ENCODE measurements at places on chromosomes 3 and 15. TPM values are rescaled to one million over a fixed set of nuclear protein-coding genes. Genes with fewer than 3 reads are reported as not detected.
A peak's percentile ranks its signal among the peaks of the same experiment; 100 is the strongest.

The TWF2 gene
- polyA plus RNA-seq = 30.0 TPM

- no peak for DNase-seq
Observed at GRCh38 chr3:172272698-172273097, 175.6 kb downstream of the GHSR start.

DNA sequence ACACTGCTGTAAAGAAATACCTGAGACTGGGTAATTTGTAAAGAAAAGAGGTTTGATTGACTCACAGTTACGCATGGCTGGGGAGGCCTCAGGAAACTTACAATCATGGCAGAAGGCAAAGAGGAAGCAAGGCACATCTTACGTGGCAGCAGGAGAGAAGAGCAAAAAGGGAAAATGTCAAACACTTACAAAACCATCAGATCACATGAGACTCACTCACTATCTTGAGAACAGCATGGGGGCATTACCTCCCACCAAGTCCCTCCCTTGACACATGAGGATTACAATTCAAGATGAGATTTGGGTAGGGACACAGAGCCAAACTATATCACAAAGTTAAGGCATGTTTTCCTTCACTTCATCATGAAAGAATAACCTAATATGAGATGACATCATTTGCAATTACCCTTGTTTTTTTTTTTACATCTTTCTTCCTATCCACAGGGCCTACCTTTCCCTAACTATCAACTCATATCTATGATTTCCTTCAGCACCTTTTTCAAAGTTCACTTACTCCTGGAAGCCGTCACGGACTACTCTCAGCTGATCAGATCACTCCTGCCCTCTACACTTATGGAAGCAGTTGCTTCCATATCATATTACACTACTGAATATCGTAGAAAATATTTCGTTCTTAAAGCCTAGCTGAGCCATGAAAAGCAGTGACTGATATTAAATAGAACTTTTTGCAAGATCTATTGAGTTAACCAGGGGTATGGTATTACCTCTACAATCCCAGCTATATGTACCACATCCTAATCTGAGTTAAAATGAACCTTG lies 25.5 kb upstream of the ATP8B4 start:
- no peak for DNase-seq

The PATL2 gene
- polyA plus RNA-seq = 0.76 TPM

GRCh38 chr15:91469632-91470567 lies 369.8 kb downstream of the SV2B start:
- no peak for DNase-seq

DNA sequence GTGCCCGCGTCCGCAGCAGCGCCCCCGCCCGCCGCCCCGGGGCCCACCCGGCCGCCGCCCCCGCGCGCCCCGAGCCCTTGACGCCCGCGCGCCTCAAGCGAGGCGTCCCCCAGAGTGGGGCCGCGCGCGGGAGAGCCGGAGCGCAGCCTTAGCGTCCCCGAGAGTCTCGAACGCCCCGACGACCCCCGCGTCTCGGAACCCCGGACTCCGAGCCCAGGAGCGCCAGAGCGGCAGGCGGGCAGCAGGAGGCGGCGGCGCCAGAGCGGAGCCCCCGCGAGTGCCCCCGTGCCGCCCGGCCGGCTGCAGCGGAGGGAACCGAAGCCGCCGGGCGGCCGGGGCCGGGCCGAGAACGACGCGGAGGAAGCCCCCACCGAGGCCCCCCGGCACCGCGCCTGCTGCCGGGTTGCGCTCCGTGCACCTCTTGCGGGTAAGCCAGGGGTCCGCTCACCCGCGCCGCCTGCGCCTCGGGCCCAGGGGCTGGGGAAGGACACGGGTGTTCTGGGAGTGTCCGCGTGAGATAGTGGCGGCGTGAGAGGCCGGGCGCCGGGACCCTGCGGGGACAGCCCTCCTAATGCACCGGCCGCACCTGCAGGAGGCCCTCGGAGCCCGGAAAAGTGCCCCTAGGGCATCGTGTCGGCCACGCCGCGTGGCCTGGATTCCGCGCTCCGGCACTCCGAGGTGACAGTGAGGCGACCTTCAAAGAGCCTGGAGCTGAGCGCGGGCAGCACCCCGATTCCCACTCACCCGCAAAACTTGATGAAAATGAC lies 52.0 kb upstream of the ULK4 start:
- peak; percentile 26 for DNase-seq
